ENCODE measurements at places on chromosomes 1 and 21.

DNA sequence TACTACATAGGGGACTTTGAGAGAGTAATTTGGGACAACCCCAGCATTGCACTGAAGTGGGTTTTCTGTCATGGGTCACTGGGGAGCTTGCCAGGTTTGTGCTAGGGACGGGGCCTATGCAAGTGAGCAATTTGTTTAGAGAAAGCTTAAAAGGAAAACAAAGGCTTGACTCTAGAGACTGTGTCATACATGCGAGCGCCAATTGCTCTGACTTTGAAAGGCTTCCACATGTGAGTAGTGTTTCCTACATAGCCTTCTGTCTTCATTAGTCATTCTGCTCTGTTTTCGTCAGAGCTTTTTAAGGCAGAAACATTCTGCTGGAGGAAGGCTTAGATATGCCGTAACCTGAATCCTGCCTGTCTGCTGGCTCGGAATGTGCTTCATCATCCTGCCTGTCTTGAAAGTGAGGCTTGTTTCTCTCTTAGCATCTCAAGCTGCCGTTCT, 28.4 kb downstream of the TRIM45 start:
- no peak for DNase-seq

GRCh38 chr1:4627353-4627752, 27.1 kb upstream of the AJAP1 start:
- DNase-seq, result no peak

DNA sequence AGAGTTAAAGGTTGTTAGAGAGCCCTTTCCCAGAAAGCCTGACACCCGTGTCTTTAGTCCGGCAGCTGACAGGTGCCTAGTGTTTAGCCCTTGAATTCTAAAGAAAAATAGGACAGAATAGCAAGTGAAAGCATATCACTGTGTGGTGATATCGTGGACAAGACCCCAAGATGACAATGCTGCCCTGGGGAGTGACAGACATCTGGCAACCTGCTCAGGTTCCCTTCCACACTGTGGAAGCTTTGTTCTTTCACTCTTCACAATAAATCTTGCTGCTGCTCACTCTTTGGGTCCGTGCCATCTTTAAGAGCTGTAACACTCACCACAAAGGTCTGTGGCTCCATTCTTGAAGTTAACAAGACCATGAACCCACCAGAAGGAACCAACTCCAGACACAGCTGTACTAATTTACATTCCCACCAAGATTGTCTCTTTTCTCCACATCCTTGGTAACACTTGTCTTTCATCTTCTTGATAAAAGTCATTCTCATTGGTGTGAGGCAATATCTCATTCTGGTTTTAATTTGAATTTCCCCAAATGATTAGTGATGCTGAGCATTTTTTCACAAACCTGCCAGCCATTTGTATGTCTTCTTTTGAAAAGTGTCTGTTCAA, 107.6 kb upstream of the SGIP1 start:
- no peak for DNase-seq

DNA sequence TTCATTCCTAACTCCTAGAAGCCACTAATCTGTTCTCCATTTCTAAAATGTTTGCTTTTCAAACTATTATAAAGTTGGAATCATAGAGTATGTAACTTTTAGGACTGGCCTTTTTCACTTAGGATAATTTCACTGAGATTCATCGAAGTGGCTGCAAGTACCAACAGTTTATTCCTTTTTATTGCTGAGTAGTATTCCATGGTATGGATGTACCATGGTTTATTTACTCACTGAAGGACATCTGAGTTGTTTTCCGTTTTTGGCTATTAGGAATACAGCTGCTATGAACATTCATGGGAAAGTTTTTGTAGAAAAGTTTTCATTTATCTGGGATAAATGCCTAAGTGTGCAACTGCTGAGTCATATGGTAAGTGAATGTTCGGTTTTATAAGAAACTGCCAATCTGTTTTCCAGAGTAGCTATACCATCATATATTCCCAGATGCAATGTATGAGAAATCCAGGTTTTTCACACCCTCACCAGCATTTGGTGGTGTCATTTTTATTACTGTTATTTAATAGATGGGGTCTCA, 66.3 kb downstream of the SLC27A3 start:
- DNase-seq, result no peak

- DNase-seq, result peak; percentile 33
Observed at GRCh38 chr1:72636631-72637030, 354.3 kb upstream of the NEGR1 start.

- no peak for DNase-seq
Observed at GRCh38 chr1:221274373-221274772, 395.1 kb downstream of the HLX start.

GRCh38 chr1:67052741-67053534, 1.0 kb downstream of the SLC35D1 start:
- peak; percentile 68 for DNase-seq

DNA sequence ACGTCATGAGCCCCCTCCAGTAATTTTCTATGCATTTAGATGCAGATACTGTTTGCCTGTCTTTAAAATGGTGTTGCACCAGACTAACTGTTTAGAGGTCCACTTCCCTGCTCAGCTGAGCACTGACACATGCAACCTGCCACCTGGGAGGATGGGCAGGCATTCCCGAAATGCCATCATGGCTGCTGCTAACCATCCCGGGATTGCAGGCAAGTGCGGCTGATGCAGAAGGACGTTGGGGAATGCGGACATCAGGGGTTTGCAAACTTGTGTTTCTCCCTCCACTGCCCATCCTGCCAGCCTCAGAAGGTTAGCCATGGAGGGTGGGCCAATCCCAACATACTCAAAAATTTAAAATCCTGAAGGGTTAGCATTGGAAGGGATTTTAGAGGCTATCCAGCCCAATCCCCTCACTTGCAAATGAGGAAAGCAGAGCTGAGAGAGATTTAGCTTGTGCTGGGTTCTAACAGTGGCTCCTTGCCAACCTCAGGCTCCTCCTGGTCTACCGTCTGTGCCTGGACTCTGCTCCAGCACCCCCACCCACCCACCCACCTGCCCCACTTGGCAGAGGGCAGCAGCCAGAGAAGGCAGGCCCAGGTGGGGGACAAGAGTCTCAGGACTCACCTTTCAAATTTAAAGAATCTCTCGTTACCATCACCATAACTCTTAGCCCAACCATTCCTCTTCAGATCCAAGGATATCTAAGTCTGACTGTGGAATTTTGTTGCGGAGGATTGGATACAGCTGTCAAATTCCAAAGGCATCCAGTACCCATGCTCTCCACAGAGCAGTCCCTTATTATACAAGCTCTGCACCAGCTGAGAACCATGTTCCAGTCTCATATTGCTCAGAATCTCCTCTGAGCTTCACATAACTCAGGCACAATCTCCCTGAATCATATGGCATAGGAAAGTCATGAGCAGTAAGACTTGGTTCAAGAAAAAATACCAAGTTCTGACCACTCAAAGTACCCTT, 34.2 kb downstream of the HIVEP3 start:
- DNase-seq, result peak; percentile 17

DNA sequence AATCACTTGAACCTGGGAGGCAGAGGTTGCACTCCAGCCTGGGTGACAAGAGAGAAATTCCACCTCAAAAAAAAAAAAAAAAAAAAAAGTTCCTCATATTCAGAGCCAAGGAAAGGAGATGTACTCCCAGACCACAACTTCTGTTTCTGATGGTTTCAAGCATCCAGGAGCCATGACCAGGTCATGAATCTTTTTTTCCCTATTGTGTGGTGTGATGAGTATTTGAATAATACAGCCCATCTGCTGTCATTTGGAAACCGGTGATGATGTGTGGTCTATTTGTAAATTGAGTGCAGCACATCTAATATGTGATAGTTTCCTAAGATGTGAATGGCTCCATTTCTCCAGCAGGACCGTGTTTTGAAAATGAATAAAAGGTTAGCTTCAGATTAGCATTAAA, 18.6 kb downstream of the PIK3CD start:
- DNase-seq, result no peak

- DNase-seq, result no peak
Observed at GRCh38 chr1:5658340-5659316, 333.6 kb downstream of the NPHP4 start.

DNA sequence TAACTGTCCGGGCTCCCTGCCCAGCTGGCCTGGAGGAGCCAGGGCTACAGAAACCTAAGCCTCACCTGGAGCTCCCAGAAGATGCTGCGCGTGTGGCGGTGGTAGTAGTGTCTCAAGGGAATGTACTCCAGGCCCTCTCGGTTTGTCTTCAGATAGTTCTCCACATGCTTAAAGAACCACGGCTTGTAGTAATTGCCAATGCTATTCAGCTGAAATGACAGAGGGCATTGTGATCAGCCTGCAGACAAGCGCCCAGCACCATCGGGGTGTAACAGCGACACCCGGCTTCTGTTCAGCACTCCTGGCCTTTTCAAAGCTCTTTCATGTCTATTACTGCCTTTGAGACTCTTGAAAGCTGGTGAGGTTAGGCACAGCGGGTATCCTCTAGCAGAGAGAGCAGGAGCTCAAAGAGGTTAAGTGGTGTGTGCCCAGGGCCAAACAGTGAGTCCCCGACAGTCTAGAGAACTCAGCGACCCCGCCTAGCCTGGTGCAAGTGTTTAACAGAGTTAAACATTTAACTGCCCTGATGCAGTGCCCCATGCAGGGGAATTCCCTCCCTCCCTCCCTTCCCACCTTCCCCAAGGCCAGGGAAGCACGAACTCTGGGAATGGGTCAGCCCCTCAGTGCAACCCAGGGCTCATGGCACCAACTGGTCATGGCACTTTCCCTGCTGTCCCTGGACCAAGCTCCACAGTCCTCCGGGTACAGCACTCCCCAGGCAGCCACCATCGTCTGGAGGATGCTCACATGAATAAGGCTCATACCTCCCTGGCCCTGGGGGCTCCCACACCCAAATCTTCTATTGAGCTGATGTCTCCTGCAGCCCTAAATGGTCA, 21.5 kb downstream of the DHCR24 start:
- no peak for DNase-seq

- DNase-seq, result no peak
Observed at GRCh38 chr1:55245781-55246180, 30.6 kb upstream of the USP24 start.

DNA sequence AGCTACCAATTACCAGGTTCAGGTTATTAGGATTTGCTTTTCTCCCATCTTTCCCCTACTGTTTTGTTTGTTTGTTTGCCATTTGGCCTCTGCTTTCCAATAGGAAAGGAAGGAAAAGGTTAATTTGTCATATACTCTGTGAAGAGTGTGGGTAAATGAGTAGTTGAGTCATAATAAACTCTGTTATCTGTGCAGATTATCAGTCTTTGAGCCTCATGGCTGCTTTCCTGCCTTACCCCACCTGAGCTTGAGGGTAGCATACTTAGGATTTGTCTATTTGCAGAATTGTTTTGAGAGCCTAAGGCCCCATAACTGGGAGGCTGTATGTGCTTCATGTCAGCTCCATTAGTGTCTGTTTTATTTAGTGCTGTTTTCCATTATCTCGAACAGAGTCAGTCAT, 32.9 kb upstream of the SNX27 start:
- no peak for DNase-seq

DNA sequence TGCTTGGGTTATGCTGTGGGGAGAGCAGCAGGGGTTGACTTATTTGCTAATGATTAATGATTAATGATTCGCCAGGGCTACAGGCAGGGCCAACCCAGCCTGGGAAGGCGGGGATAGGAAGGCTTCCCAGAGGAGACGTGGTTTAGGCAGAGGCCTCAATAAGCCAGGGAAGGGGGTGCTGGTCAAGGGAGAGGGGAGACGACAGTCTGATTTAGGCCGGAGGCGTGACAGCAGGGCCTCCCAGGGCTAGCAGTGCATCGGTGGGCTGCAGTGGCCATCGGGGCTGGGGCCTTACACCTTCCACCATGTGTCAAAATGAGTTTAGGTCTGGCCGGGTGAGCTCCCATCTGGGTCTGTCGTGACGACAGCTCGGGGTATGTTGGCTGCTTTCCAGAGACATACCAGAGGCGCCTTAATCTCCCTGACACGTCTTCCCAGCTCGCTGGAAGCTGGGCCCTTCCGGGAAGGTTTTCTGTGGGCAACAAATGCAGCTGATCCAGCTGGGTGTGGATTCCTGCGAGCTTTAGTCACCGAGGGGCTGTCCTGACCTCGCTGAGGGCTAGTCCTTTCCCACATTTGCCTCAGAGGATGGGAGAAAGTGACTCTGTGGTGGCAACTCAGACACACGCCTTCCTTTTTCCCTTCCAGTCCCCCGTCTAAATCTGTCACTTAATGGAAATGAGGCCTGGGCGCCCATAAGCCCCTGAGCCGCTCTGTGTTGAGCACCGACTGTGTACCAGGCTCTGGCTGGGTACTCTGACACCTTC, 3.7 kb upstream of the SLC1A7 start:
- DNase-seq, result no peak

DNA sequence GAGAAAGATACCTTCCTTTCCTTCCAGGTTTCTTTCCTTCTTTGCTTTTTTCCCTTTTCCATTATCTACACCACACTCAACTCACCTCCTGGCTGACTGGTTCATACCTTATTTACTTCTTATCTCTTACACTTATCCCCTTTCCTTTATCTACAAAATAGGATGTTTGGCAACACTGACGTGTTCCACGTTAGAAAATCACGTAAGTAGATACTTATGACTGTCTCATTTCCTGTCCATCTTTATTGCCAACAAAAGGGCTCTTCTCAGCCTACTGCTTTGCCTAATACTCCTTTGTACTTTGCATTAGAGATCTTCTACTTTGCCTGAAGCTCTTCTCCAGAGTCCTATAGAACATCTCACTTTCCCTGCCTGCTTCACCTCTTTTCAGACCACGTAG, 25.1 kb downstream of the SYNJ1 start:
- no peak for DNase-seq

- DNase-seq, result peak; percentile 28
Observed at GRCh38 chr1:247156787-247157232, 15.0 kb downstream of the ZNF124 start.

DNA sequence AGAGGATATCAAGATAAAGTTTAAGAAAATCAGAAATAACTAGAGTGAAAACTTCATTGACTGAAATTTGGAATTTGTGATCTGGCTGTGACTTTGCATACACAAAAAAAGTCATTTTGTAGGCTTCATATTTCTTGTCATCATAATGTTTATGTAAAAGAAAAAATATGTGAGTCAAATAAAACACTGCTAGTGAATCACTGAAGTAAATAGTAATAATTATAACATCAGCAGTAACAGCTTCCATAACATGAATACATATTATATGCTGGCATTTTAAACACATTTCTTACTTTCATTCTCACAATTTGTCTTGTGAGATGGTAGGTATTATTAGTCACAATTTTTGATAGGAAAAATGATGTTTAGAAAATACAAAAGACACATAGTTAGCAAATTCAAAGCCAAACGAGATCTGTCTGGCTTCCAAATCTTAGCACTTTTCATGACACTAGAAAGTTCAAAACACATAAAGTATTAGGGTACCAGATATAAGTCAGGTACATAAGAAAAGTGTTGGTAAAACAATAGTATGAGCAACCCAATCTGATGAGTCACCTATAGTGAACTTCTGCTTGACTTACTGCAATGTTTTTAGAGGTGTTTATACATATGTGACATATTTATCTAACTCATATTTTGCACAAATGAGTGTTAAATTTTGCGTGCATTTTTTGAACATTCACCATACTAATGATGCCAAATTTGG, 241.0 kb upstream of the SNX7 start:
- DNase-seq, result no peak

GRCh38 chr1:116260115-116260514, 112.9 kb upstream of the ATP1A1 start:
- no peak for DNase-seq
